ENCODE measurements at places on chromosomes 2 and 18. TPM values are rescaled to one million over a fixed set of nuclear protein-coding genes. Genes with fewer than 3 reads are reported as not detected.

Gene DSC2
- not detected for total RNA-seq

Gene FLACC1
- not detected for total RNA-seq

Gene TLX2
- total RNA-seq, result 0.34 TPM

Gene CPO
- not detected for total RNA-seq

Gene CNDP1
- 0.15 TPM for total RNA-seq

Data from bronchus fibroblast of lung (primary cell).